ENCODE measurements at places on chromosomes 5 and 9.

DNA sequence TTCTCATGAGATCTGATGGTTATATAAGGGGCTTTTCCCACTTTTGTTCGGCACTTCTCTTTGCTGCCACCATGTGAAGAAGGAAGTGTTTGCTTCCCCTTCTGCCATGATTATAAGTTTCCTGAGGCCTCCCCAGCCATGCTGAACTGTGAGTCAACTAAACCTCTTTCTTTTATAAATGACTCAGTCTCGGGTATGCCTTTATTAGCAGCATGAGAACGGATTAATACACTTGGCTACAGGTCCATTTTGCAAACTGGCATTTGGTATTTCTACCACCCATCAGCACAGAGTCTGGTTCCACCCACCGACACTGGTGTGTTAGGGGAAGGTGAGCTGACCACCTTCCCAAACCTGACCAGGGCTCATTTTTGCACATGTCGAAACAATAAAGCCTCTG lies 47.9 kb upstream of the RARS1 start:
- no peak for DNase-seq

- no peak for DNase-seq
These were observed 83.3 kb upstream of the CCDC112 start for GRCh38 chr5:115379622-115380344.

- no peak for DNase-seq
These were observed 1080.6 kb upstream of the CDH6 start for GRCh38 chr5:30112867-30113266.

GRCh38 chr5:159515909-159516415 lies 185.7 kb upstream of the IL12B start:
- DNase-seq, result peak; percentile 23

GRCh38 chr5:157263496-157264090 lies 2.3 kb upstream of the CYFIP2 start:
- DNase-seq, result no peak

All from central memory CD8-positive, alpha-beta T cell (primary cell).